Cardiac muscle cell (in vitro differentiated cells and primary cell): ENCODE measurements at places on chromosomes 1 and 21. TPM values are rescaled to one million over a fixed set of nuclear protein-coding genes. Genes with fewer than 3 reads are reported as not detected.
A peak's percentile ranks its signal among the peaks of the same experiment; 100 is the strongest.

Gene GPA33
- 0.11 and 0.69 TPM in 2 replicates for total RNA-seq

Gene LEFTY1
- total RNA-seq: 0.83 TPM in 1 of 2 replicates, not detected in the other

Gene HCRTR1
- total RNA-seq: not detected in 2 replicates

Gene PLXNA2
- total RNA-seq: 35.1 and 55.3 TPM in 2 replicates

Gene RXFP4
- 0.33 TPM in 1 of 2 replicates, not detected in the other for total RNA-seq

Gene PCP4
- not detected in 2 replicates for total RNA-seq

Gene LCE3D
- total RNA-seq: not detected in 2 replicates

GRCh38 chr1:182709225-182709764, 24.9 kb upstream of the RGS8 start:
- DNase-seq: no peak

DNA sequence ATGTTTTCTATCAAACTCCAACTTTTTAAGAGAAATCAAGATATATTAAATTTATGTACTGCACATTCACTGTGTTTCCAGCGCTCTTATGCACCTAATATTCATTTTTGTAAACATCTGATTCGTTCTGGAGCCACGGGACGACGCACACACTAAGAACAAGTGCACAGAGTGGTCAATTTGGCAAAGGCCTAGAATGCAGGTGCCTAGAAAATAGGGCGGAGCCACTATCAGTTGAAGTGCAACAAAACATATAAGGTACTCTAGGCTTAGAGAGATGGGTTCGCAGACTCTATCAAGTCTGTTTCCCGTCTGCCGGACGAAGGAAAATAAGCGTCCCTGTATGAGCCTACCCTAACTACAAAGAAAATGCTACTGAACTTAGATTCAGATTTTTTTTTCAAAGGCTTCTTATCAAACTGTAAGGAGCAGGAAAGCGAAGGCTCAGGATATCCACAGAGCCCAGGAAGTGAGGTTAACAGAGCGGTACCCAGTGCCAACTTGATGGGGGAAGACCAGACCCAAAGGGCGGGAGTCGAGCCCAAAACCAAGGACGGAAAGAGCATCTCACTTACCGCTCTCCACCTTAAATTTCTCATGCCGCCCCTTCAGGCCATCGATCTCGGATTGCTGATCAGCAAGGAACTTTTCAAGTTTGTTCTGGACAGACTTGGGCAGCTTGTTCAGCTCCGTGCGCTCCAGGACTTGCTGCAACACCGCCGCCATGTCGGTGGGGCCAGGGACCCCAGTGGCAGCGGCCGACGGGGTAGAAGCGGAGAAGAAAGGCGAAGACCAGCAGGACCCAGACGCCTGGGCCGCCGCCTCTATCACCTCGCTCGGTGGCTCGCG, 526 bp downstream of the TPR start:
- peak; percentile 43 for DNase-seq

GRCh38 chr1:197171531-197171930, 25.1 kb upstream of the ASPM start:
- no peak for DNase-seq

DNA sequence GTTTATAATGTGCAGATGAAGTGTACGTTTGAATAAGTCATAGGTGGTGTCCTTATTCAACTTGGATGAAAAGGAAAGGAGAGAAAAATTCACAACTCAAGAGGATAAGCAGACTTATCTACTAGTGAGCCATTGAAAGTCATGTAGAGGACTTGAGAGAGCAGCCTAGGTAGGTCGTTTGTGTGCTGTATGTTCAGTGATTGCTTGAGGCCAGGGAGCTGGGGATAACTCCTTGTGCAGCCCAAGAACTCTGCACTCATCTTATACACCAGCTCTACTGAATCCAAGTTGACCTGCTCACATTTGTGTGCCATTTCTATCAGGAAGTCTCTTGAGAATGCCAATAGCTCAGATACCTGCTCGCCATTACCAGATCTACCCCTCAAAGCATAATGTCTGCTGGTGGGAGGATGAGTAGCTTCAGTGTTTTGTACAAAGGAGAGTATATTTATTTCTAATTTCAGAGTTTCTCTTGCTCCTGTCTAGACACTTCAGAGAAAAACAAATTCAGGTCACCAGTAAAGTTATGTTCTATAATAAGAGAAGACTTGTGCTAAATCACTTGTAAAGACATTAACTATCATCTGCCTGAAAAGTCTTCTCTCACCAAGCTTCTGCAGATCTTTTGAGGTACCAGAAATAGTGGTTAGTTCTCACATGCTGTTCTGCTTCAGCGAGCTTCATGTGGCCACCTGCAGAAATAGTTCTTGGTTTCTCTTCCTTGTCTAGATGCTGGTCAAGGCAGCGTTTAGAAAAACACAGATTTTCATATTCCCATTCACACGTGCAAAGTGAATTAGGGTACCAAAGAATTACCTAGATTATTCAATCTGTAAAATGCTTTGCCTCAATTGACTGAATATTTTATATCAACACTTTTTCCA, 10.8 kb downstream of the S1PR1 start:
- DNase-seq: no peak

- DNase-seq: peak; percentile 91
Observed at GRCh38 chr21:45865106-45865835, 116.3 kb upstream of the COL6A1 start.

GRCh38 chr1:118390955-118391354, 205.9 kb upstream of the SPAG17 start:
- no peak for DNase-seq

- DNase-seq: no peak
Observed at GRCh38 chr1:185155600-185156287, 1.0 kb downstream of the TRMT1L start.

DNA sequence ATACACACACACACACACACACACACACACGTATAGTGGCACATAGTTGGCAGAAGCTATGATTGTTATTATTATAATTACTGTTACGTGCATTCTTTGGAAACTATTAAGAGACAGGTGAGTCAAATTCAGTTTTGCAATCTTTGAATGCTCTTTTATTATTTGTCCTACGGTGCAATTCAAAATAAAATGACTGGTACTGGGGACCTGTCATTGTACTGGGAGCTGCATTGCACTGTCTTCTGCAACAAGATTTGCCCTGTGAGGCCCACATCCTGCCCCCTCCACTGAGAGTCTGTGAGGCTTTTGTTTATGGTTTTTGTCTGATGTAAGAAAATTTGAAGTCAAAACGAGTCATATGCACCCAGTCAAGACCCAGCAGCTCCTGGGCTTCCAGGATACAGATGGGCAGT, 1.9 kb downstream of the LY9 start:
- DNase-seq: no peak

- DNase-seq: no peak
Observed at GRCh38 chr1:168127503-168127902, 9.2 kb downstream of the GPR161 start.

- DNase-seq: no peak
Observed at GRCh38 chr1:203217139-203217655, 12.3 kb downstream of the CHIT1 start.

GRCh38 chr1:155913969-155914757, 3.0 kb upstream of the RIT1 start:
- DNase-seq: no peak

- peak; percentile 7 for DNase-seq
Observed at GRCh38 chr1:243313635-243314536, 58.0 kb downstream of the SDCCAG8 start.

DNA sequence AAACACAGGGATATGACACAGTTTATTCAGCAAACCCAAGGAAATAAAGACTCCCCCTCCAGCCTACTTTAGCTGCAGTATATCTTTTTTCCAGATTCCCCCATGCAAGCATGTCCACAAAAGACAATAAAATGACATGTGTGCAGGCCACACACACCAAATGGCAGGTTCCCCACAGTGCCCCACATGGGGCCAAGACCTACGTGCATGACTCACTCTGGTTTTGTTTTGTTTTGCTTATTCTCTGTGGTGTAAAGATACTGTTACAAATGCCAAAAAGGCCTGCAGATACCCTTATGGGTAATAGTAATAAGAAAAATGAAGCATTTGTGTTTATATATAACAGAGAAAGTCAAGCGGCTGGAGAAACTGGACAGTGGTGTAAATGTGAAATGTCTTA, 71.6 kb downstream of the RD3 start:
- no peak for DNase-seq

- DNase-seq: no peak
Observed at GRCh38 chr1:94783342-94784189, 36.6 kb upstream of the SLC44A3 start.

GRCh38 chr1:116147972-116148371, 36.8 kb downstream of the MAB21L3 start:
- DNase-seq: no peak

GRCh38 chr1:33088119-33088906, 7.4 kb downstream of the AZIN2 start:
- DNase-seq: peak; percentile 34

GRCh38 chr1:43864111-43865045, 69.2 kb upstream of the ARTN start:
- DNase-seq: peak; percentile 25

GRCh38 chr1:170536924-170537551, 5.1 kb downstream of the GORAB start:
- DNase-seq: peak; percentile 19
